ENCODE measurements at places on chromosomes 3 and 15.

- no peak for DNase-seq
Observed at GRCh38 chr3:61226166-61226686, 25.0 kb downstream of the FHIT start.

DNA sequence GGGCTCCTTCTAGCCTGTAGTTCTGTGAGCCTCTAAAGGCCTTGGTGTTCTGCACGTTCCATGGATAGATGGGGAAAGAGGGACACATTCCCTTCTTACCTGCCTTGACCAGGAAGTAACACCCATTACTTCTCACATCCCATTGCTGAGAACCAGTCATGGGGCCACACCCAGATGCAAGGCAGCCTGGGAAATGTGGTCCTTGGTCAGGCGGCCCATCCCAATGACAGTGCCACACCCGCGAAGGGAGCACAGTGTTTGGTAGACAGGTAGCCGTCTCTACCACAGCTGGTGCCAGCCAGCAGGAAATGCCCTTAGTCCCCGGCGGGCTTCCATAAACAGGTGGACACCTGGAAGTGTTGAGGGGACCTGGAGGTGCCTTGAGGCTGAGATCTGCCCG, 23.2 kb upstream of the LCTL start:
- DNase-seq = no peak

GRCh38 chr3:23547905-23548650, 257.7 kb upstream of the UBE2E1 start:
- DNase-seq = no peak

- no peak for DNase-seq
Observed at GRCh38 chr3:130659911-130660310, 86.7 kb downstream of the PIK3R4 start.

GRCh38 chr3:164929642-164930041, 148.7 kb downstream of the SI start:
- DNase-seq = no peak

DNA sequence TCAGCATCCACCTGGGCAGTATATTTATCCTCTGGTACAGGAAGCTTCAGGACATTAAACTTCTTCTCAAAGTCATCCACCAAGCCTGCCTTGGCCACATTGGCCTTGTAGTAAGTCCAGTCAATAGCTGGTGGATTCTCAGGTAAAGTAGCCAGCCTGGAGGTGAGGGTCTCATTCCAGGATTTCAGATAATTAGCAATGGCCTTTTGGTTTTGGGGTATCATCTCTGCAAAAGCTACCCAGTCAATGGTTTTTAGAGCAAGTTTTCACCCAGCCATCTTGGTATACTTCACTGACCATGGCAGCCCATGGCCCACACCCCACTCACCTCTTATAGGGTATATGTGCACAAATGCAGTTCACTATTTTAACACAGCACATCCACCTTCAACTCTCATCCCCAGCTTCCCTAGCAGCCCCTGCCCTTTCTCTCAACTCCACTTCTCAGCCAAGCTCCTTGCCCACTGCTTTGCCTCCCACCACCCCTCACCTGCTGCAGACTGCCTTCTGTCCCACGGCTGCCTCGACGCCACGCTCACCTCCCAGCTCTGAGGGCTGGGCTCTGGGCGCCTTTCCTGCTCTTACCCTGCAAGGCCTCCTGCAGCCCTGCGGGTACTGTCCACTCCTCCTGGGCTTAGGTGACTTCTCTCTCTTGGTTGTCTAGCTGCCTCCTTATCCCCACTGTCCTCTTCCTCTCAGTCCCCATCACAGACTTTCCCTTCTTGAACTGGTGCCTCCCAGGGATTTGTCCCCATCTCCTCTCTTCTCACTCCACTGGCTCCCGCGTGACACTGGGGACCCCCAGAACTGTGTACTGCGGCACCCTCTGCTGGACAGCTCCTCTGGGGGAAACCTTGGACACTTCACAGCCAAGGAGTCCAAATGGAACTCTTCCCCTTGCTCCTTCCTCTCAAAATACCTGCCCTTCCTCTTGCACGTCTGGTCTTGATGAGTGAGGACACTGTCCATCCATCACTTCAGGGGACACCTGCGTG, 1.7 kb upstream of the TGM5 start:
- no peak for DNase-seq

DNA sequence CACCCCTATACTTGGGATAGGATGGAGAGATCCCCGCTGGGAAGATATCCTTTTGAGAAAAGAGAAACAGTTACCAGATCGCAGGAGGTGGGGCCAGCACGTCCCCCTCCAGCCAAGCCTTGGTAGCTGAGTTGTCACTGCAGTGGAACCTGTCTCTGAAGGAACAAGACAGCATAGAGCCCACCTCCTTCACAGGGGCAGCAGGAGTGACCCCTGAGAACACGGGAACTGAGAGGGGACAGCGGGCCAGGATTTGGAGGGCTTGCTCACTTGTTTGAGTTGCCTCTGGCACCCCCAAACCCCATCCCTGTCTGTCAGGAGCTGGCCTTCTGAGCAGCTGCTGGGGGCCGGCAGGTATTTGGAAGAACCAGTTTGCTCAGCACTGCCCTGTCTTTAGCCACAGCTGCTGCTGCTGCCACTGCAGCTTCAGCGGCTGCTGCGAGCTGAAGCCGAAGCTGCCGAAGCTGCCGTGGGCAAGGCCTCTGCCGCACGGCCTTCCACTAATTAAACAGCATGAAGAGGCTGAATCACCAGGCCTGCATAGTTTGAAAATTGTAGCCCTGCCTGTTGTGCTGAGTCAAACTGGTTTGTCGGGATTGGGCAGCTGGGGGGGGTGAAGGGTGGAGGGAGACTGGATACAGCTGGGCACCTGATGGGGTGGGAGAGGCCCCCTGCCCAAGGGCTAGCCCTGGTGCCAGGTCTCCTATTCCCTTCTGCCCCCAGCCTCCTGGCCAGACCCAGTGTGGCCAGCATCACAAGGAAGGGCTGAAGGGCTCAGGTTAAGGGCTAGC, 4.0 kb downstream of the EPHB3 start:
- DNase-seq = peak; percentile 39
